ENCODE measurements at places on chromosomes 7 and 10.

DNA sequence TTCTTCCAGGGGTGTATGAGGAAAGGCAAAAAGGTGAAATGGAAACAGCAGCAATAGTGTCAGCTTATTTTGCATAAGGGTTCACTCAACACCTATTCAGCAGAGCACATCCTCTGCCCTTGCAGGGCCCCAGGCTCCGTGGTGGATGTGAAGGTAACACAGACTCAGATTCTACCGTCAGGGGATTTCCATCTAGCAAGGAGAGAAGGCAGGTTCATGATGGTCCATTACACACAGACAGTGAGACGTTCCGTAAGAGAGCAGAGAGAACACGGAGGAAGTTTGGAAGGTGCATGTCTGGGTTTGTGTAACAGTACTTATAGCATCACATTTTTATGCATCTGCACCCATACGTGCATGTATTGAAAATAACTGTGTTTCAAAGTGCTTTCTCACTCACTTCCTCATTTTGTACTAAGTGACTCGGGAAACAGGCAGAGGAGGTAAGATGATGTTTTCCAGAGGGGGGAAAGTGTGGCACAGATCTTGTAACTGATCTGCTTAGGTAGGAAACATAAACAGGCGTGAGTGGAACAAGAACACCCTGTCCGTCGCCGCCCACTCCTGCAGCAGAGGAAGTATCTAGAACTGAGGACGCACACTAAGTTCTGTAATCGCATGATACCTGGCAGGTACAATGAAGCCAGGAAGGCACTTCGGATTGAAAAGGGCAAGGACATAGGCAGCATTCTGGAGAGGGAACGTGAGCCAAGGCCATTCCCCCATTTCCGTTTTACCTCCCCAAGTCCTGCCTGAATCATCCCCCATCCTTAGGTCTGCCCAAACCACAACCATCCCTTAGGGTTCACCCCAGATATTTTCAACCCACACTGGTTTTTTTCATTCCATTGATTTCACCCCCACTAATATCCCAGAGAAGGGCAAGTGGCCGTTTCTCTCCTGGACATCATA, 1.0 kb upstream of the ENO4 start:
- no peak for DNase-seq

DNA sequence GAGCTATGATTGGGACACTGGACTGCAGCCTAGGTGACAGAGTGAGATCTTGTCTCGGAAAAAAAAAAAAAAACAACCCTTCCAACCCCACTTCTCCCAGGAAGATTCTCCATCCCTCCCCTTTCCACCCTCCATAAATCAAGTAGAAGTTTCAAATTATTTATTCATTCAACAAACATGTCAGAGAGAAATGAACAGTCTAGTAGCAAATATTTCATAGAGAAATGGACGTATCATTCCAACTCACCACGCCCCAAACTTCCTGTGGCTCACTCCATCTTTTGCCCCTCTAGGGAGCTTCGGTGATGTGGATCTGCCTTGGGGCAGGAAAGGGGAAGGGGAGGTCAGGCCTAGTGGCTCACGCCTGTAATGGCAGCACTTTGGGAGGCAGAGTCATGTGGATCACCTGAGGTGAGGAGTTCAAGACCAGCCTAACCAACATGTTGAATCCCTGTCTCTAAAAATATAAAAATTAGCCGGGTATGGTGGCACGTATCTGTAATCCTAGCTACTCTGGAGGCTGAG, 638 bp upstream of the TRAPPC14 start:
- DNase-seq = no peak

- DNase-seq = no peak
These were observed 181.7 kb downstream of the CCSER2 start for GRCh38 chr10:84510121-84510520.

- DNase-seq = no peak
These were observed 65.5 kb downstream of the HPSE2 start for GRCh38 chr10:99170116-99170675.

GRCh38 chr7:31263338-31263737, 77.2 kb downstream of the NEUROD6 start:
- no peak for DNase-seq

- DNase-seq = no peak
These were observed 51.4 kb upstream of the SMNDC1 start for GRCh38 chr10:110355922-110356627.
